ENCODE measurements at places on chromosomes 3 and 15.

DNA sequence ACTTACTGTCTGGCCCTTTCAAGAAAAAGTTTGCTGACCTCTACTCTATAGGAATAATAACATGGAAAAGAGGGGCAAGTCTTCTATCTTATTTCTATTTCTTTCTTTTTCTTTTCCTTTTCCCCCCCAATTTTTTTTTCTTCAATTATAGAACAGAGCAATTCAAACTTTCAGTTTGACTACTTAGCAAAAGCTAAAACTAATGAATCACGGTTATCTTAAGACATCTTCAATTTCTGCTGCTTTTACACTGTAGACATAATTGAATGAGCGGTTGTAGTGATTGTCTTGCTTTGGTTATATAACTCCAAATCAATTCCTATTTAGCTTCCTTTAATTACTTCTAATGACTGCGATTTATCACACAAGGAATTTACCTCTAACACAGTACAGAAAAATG lies 74.3 kb upstream of the P2RY1 start:
- no peak for DNase-seq

DNA sequence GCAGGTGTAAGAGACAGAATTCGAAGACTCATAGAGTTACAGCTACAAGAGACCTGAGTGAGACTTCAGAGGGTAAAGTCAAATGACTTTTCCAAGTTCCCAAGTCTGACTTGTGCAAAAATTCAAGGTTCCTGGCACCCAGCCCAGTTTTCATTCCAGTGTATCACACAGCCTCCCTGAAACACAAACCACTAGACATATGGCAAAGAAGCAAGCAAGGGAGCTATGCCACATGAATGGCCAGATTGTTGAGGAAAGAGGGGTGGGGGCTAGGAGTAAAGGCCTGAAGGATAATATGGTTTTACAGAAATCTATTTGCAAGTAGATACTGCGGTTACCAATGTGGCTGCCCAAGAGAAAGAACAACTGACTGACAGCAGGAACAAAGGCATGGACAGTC lies 301.2 kb downstream of the MECOM start:
- DNase-seq: no peak

- DNase-seq: no peak
These were observed 185.7 kb downstream of the CGGBP1 start for GRCh38 chr3:87873136-87873535.

DNA sequence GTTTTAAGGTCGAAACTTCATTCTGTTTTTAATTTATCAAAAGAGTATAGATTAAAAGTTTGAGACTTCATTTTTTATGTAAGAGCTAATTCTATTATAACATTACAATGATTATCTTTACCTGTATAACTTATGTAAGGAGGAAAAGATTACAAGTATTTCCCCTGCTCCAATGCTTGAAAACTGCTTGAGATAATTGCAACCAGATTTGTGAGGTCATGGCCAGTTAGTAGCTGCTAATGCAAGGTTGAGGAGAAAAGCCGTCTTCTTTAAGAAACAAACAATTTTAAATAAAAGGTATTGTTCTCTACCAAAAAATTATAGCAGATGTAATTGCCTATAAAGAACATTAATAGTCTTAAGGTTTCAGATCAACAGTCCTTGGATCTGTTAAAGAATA lies 208.3 kb upstream of the UBE2E2 start:
- no peak for DNase-seq

DNA sequence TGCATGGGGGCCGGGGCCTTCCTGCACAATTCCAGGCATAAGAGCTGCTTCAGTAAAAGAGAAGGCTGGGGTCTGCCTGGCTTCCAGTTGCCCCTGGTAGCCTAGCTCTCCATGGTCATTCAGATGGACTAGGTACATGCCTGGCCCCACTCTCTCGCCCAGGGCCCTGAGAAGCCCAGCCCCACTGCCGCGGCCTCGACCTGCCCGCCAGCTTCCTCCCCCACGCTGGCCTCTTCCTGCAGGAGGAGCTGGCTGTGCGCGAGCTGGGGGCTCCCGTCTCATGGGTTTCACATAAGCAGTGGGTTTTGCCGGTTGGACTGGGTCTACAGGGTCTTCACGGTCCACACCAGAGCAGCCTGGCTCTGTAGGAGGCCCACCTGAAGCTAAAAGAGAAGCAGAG lies 3.6 kb downstream of the PRR20G start:
- no peak for DNase-seq

DNA sequence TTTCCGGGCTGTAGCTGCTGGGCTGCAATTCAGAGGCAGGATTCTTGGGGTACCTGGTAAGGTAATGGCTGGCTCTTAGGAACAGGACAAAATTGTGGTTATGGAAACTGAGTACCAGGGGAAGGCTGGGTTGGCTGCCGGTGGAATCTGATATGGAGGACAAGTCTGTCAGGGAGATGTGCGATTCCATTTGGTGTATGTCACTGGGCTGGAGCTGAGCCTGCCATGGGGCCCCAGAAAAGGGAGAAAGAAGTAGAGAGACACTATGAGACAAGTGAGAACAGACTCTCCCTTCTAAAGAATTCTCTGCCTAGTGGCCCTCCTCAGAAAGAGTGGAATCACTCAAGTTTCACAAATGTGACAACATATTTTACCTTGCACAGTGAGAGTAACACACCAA lies 368.2 kb upstream of the ROPN1 start:
- no peak for DNase-seq

GRCh38 chr3:50602595-50603191 lies 8.9 kb downstream of the CISH start:
- no peak for DNase-seq

- no peak for DNase-seq
These were observed 59.0 kb downstream of the FRMD4B start for GRCh38 chr3:69326855-69327300.

Measured in ecto neural progenitor cell (in vitro differentiated cells).